Activated naive CD4-positive, alpha-beta T cell (primary cell): ENCODE measurements at places on chromosomes 5 and 9.

GRCh38 chr9:98854266-98854665, 46.8 kb downstream of the GALNT12 start:
- no peak for DNase-seq

DNA sequence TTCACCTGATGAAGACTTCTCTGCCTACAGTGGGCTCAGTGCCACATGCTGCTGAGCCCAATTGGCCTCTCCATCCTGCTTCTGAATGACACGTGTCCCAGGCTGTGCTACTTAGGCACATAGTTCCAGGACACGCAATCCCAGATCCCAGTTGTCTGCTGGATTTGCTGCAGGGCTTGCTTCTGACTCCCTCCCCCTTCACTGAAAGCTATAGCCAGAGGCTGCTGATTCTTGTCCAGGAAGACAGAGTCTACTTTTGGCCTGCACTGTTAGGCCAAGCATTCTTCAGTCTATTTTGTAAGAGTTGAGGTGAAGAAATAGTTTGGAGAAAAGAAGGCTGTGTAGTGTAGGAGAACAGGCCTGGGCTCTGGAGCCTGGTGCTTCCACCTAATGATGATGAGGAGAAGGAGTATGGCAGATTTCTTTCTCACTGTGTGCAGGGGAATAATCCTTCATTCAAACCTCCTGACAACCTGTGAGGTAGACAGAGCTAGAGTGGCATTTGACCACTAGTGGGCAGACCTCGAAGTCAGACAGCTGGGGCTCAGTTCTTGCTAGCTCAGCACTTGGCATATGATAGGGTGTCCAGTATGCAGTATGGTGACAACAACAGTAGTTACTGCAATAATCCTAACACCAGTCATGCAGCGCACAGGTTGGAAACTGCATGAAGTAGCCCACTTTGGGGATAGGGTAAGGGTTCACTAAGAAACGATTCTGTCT, 19.5 kb upstream of the ASPN start:
- no peak for DNase-seq

- no peak for DNase-seq
Measured at GRCh38 chr5:11894992-11895391, 9.3 kb downstream of the CTNND2 start.

DNA sequence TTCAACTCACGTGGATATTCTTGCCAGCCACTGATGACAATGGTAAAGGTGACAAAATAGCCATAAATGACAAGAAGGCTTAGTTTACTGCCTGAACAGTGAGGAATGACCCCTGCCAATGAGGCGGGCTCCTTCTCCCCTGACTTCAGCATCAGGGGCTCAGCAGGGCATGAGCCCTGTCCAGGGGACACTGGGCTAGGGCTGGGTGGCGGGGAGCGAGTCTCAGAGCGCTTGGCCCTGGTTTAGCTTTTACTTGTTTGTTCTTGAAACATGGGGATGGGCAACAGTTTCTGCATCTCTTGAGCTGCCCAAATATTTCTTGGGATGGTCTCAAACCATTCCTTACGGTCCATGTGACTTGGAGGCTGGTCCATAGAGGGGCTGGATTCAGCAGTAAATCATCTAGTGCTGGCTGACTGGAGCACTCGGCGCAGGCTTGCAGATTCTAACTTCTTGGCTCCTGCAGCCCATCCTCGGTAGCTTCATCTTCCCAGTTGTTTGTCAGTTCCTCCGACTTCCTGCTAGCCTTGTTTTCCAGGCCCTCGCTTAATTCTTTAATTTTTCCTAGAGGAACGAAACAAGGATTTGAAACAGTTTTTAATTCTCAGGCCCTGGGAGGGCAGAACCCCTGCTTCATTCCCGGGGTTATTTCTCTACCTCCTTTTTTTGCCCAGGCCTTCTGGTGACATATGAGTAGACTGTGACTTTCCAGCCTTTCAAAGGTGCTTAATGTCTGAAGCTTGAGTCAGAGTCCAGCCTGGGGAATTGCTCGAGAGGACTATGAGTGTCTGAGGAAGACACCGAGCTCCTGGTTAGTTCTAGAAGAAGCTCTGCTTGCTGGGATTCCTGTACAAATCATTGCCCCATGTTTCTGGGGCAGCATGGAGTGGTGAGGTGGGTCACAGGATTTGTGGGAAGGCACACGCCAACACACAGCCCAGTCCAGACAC, 4.5 kb upstream of the HMCN2 start:
- DNase-seq = no peak

- no peak for DNase-seq
Measured at GRCh38 chr9:129822898-129823541, 916 bp downstream of the TOR1A start.

GRCh38 chr5:133377736-133378135, 234.6 kb downstream of the FSTL4 start:
- DNase-seq = no peak

DNA sequence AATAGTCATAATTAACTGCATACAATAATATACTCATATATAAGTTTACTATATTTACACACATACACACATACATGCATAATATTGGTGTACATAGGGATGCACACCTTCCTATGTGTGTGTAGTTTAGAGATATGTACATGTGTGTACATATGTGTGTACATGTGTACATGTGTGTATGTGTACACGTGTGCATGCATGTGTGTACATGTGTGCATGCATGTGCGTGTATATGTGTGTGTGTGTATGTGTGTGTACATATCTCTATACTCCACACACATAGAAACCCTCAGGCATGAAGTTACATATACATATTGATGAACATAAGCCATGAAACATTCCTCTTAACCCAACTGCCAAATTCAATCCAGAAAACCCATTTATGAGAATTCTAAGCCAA, 547.8 kb downstream of the TLR4 start:
- no peak for DNase-seq

DNA sequence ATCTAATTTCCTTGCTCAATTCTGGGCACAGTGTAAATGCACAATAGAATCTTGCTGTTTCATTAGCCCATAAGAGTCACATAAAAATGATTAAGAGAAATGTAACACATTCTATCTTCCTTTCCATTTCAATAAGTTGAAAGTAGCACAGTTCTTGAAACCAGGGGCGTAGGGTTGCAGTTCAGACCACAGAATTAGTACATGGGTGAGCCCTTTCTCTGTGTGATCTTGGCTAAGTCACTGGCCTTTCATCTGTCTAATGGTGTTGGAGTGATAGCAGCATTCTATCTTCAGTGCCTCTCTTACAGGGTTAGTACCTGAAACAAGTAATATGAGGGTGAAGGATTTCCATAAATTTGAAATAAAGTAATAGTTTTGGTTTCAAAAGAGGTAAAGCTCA, 445.3 kb upstream of the ZNF462 start:
- no peak for DNase-seq

- DNase-seq = no peak
Measured at GRCh38 chr5:15573590-15573989, 73.6 kb downstream of the FBXL7 start.

GRCh38 chr5:179187229-179187678, 127.1 kb downstream of the ZNF354C start:
- no peak for DNase-seq

DNA sequence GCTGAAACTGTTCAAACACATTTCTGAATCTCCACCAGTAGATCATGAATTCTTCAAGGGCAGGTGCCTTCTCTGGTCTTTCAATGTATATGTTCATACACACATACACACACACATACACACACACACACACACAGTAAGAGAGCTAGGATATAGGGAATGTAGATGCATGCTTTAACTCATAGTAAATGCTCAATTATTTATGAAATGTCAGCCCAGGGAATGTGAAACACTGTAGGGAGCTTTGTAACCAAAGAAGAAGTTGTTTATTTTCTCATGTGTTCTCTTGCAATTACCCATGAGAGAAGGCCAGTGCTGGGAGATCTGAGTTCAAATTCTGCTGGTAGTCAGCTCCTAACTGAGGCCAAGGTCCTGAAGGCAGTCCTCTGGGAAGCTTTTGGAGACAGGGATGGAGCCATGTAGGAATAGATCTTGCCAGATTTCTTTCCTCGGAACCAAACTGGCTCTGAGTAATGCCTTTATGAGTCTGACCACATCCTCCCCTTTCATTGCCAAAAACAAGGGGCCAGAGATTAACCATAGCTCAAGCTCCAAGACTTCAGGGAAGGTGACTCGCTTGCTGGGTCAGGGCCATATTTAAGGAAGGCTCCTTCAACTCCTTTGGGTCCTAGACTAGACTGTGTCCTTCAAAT, 487.0 kb upstream of the TNC start:
- no peak for DNase-seq

GRCh38 chr9:36040271-36040925, 3.7 kb downstream of the RECK start:
- no peak for DNase-seq

GRCh38 chr9:133948131-133948530, 44.0 kb downstream of the VAV2 start:
- DNase-seq = no peak

DNA sequence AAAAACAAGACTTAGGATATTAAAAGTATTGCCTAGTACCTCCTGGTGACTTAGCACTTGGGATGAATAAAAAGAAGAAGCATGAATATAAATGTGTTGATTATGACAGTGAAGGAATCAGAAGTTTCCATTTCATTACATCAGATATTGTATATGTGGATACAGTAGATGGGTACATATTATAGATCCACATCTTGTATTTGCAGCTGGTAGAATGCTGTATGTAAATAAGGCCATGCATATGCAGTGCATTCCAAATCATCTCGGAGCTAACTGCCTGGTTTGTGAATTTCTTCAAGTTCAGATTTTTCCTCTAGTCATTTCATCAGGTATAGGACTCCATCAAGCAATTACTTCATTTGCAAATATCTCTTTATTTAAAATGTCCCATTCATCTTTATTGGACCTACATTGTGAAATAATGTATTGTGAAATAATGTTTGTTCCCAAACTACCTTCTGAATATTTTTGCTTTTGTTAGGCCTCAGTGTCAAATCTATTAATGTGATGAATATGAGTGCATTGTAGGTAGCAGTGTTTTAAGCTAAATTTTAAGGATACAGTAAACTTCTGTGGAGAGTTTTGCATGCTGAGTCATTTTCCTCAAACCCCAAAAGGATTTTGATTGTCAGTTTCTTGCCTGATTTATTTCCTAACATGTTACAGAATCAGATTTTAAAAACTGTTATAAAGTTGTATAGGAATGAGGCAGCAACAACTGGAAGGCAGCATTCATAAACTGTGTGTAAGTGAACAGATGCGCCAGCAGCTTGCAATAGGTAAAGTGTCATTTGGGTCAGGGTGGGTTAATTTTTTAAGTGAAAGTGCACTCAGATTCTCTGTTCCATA, 370.8 kb upstream of the RIOK2 start:
- DNase-seq = no peak

- DNase-seq = no peak
Measured at GRCh38 chr9:655875-656274, 185.6 kb upstream of the DMRT1 start.

GRCh38 chr5:64759960-64760660, 8.4 kb downstream of the SREK1IP1 start:
- no peak for DNase-seq

DNA sequence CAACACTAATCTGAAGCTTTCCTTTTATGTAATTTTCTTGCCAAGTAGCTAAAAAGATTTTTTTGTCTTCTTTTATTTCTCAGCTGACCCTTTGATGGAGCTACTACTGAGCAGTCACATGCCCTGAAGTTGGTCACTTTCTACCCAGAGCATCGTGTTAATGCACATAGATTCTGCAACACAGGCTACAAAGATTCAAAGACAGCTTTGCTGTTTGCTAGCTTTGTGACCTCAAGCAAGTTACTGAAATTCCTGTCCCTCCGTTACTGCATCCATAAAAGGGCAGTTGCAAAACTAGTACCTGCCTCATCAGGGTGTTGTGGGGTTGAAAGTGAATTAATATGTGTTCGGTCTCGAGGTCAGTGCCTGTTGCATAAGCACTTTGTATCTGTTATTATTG, 179.9 kb downstream of the GAS1 start:
- no peak for DNase-seq

DNA sequence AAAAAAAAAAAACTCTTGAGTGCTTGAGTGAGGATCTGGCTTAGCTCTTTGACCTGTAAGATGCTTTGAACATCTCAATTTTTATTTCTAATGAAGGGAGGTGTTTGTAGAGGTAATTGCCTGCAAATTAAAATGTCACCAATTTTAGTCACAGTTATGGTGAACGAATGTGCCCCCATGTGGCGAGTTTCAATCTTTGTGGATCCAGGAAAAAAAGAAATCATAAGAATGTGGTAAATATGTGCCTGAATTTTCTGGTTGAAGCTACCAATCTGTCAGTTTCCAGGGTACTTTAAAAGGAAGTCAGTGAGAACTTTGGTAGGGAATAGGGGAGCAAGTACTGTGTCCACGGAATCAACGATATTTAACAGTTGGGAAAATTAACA, 1772.4 kb upstream of the CDH9 start:
- DNase-seq = no peak

- DNase-seq = no peak
Measured at GRCh38 chr5:169127431-169127830, 173.5 kb downstream of the SLIT3 start.

GRCh38 chr5:132754947-132755346, 7.7 kb downstream of the CCNI2 start:
- no peak for DNase-seq
